ENCODE measurements at places on chromosomes 3 and 15.

DNA sequence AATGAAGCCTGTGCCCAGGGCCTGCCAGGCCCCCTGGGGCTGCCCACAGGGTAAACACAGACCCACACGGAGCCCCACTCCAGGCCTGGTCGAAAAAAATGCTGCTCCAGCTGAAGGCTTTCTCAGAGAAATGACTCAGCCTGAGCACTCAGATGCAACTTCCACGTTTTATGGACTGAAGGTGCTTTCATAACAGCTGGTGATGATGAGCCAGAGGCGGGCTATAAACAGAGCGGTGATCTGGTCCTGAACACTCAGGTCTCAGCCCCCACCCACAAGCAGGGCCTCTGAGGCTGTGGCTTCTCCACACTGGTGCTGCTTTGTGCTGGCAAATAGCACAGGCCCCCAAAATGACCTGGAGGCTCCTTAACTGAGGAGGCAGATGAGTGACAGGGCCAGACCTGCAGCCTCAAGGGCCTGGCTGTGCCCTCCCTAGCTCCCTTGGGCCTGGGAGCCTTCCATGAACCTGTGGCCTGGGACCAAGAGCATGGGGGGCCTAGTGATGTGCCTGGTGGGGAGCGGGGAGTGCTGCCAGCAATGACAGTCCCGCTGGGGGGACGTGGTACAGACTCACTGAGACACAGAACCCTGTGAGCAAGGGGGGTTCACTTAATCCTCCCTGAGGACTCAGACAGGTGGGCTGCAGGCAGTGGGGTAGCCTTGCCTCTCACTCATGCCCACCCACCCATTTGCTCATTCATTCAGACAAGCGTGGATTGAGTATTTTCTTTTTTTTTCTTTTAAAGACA lies 23.0 kb upstream of the FURIN start:
- no peak overlapping the region for H3K4me3 ChIP-seq
- no peak for DNase-seq
- peaks cover 5% of the 10 kb centered on the region for H3K4me1 ChIP-seq
- no peaks in the 10 kb centered on the region for H3K27me3 ChIP-seq
- H3K27ac ChIP-seq = no peak overlapping the region
- H3K36me3 ChIP-seq = no peaks in the 10 kb centered on the region

DNA sequence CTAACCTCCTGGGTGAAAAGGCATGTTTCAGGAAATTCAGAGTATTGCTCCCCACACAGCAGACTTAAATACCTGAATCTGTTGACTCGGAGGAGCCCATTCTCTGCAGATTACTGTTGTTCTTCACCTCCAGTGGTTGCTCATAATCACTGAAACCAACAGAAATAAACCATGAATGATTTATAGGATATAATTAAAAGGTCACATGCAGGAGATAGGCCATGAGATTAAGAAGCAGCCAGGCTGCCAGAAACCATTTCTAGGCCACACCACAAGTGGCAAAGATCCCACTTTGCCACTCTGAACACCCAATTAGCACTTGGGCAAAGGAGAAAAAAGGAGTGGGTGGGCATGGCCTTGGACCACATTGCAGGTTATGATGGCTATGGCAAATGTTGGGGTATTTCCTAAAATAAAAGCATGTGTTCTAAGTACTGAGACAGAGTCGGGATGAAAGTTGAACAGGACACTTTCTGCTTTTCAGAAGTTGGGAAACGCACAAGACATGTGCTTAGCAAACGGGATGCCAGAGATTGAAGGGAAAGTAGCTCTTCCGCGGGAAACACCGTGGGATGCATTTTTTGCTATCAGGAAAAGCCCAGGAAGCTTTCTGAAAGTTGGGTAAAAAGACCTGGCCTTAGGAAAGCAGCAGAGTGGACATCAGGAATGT lies 1.5 kb downstream of the CDC25A start:
- peaks cover 14% of the 10 kb centered on the region for H3K4me1 ChIP-seq
- H3K4me3 ChIP-seq = peak overlapping the region; percentile 65
- no peaks in the 10 kb centered on the region for H3K27me3 ChIP-seq
- DNase-seq = no peak

DNA sequence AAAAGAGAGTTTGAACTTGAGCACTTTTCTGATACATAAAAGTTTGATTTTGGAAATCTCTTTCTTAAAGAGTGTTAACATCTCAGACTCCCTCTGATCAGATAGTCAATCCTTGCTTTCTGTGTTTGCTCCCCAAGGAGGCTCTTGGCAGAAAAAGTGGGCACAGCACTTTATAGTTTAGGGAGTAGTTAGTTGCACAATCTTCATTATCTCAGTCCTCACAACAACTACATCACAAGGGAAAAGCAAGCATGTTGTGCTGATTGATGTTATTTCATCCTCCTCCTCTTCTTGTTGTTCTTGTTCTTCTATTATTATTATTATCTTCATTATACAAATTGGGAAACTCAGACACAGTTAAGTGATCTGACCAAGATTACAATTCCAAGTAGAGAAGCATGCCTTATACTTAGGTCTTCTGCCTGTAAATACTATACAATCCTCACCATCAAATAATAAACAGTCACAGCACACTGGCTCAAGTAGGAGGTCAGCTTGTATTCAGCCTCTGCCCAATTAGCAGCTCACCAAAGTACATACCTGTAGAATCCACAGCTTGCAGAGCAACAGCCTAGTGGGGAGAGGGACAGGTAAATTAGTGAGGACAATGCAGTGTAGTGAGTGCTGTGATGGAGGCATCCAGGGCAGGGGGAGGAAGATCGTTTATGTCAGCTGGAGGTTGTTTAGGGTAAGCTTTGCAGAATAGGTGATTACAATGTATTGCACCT lies 304.1 kb upstream of the MME start:
- no peak for DNase-seq
- H3K27me3 ChIP-seq = no peaks in the 10 kb centered on the region
- no peaks in the 10 kb centered on the region for H3K36me3 ChIP-seq
- no peak overlapping the region for H3K27ac ChIP-seq
- no peak overlapping the region for H3K4me3 ChIP-seq

- peaks cover 19% of the 10 kb centered on the region for H3K4me1 ChIP-seq
- peak overlapping the region; percentile 20 for H3K27ac ChIP-seq
- no peaks in the 10 kb centered on the region for H3K36me3 ChIP-seq
- no peaks in the 10 kb centered on the region for H3K27me3 ChIP-seq
- no peak overlapping the region for H3K4me3 ChIP-seq
Measured at GRCh38 chr15:89167267-89168176, 53.9 kb downstream of the RLBP1 start.

GRCh38 chr3:40237889-40238571 lies 71.5 kb upstream of the EIF1B start:
- no peaks in the 10 kb centered on the region for H3K27me3 ChIP-seq
- no peaks in the 10 kb centered on the region for H3K4me1 ChIP-seq
- no peaks in the 10 kb centered on the region for H3K36me3 ChIP-seq
- H3K27ac ChIP-seq = peak overlapping the region; percentile 33
- H3K4me3 ChIP-seq = no peak overlapping the region
- DNase-seq = peak; percentile 20

GRCh38 chr3:191912616-191913204 lies 451.7 kb downstream of the PYDC2 start:
- H3K27ac ChIP-seq = no peak overlapping the region
- no peaks in the 10 kb centered on the region for H3K36me3 ChIP-seq
- no peaks in the 10 kb centered on the region for H3K4me1 ChIP-seq
- DNase-seq = no peak

DNA sequence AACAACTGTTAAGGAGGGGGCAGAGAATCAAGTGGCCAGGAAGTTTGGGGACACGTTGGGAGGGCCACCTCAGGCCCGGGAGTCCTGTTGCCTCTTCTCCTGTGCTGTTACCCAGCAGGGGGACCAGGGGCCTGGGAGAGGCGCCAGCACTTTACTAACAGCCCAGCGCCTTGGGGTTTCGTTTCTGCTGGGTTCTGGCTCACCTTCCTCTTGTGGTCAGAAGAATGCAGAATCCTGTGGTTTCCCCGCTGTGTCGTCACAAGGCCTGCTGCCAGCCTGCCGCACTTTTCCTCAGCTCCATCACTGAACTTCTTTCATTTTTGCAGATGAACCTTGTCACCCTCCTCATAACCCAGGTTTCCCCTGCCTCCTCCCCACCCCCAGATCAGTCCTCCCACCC lies 67.7 kb downstream of the SLC30A4 start:
- no peak overlapping the region for H3K4me3 ChIP-seq
- peaks cover 3% of the 10 kb centered on the region for H3K4me1 ChIP-seq
- H3K36me3 ChIP-seq = no peaks in the 10 kb centered on the region
- no peaks in the 10 kb centered on the region for H3K27me3 ChIP-seq

GRCh38 chr3:51379301-51379700 lies 5.8 kb upstream of the MANF start:
- no peak overlapping the region for H3K4me3 ChIP-seq
- peaks cover 74% of the 10 kb centered on the region for H3K36me3 ChIP-seq
- no peak for DNase-seq
- H3K4me1 ChIP-seq = peaks cover 4% of the 10 kb centered on the region

DNA sequence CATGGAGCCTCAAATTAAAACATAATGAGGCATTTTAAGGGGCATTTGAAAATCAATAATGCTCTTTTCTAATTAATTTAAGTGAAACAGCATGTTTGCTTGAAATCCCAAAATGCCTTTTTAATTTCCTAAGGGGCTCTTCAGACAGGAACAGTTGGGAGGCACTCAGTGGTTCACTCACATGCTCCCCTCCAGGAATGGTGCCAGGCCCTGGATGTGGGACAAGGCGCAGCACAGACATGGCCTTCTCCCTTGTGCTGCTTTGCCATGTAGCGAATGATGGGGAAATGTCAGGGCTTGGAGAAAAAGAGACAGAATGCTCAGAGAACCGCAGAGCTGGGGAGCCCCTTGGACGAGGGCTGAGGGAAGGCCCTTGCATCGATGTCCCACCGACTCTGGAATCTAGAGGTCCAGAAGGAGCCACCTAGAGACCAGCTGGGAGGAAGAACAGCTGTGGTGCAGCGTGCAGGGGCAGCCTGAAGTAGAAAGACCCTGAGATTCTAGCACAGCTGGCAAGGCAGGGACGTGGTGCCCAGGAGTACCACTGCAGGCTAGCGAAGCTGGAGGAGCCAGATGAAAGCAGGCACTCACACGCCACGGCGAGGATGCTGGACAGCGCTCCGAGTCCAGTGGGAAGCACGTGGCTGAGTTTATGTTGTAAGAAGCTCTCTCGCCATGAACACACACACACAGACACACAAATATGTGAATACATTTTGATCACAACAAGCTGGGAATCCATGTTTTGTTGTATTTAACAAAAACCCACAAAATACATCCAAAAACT lies 27.0 kb downstream of the NSMCE3 start:
- H3K4me1 ChIP-seq = peaks cover 6% of the 10 kb centered on the region
- H3K27me3 ChIP-seq = no peaks in the 10 kb centered on the region
- H3K4me3 ChIP-seq = no peak overlapping the region
- no peaks in the 10 kb centered on the region for H3K36me3 ChIP-seq

DNA sequence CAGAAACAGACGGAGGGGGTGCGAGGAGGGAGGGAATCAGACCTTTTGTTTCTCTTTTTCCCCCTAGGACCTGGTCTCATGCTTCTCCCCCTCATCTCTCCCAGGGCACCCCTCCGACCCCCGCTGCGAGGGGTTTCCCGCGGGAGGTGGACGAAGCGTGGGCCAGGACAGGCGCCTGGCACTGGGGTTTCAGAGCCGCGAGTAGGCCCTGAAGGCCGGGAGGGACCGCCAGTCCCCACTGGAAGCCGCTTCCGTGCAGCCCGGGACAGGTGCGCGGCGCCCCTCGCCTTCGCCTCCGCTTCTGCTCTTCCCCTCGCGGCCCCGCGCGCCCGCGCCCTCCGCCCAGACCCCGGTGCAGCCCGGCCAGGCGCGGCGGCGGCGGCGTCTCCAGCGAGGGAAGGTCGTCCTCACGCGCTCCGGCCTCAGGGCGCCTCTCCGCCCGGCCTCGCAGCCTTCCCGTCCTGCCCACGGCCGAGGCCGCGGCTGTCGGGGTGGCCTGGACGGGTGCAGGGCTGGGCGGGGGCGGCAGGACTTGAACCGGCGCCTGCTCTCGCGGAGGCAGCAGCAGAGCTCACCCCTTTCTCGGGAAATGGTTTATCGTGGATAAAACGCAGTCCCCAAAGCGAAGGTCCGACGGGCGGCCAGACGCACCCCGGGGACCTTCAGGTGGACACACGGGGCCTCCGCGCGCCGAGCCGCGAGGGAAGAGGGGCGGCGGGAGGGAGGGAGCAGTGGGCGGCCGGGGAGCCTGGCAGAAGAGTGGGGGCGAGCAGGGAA lies 31.5 kb upstream of the ADAMTS17 start:
- no peak for DNase-seq
- H3K4me1 ChIP-seq = peaks cover 5% of the 10 kb centered on the region
- H3K27me3 ChIP-seq = peaks cover 25% of the 10 kb centered on the region

DNA sequence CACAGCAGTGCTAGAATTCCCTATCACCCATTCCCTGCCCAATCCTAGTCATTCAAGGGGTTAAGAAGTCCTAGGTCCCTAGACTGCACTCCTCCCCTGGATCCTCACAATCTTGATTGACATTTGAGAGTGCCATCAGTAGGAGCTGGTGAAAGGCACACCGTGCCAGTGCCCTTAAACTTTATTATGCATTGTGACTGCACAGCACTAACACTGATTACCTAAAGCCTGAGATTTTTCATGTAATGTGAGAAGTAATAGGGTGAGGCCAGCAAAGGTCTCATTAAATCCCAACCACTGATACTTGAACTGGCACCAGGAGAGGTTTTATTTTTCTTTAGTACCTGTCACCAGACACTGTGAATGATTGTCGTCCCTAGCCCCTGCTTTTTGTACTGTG lies 16.3 kb downstream of the GXYLT2 start:
- H3K4me1 ChIP-seq = peaks cover 15% of the 10 kb centered on the region
- no peak overlapping the region for H3K27ac ChIP-seq
- no peak for DNase-seq
- no peaks in the 10 kb centered on the region for H3K27me3 ChIP-seq
- H3K4me3 ChIP-seq = no peak overlapping the region

- H3K27ac ChIP-seq = no peak overlapping the region
- no peak for DNase-seq
- H3K36me3 ChIP-seq = no peaks in the 10 kb centered on the region
- H3K27me3 ChIP-seq = no peaks in the 10 kb centered on the region
Measured at GRCh38 chr15:83959477-83959876, 276.1 kb upstream of the GOLGA6L4 start.

- no peaks in the 10 kb centered on the region for H3K27me3 ChIP-seq
- no peak overlapping the region for H3K27ac ChIP-seq
- DNase-seq = no peak
- H3K36me3 ChIP-seq = no peaks in the 10 kb centered on the region
Measured at GRCh38 chr3:139675327-139675726, 2.4 kb downstream of the NMNAT3 start.

DNA sequence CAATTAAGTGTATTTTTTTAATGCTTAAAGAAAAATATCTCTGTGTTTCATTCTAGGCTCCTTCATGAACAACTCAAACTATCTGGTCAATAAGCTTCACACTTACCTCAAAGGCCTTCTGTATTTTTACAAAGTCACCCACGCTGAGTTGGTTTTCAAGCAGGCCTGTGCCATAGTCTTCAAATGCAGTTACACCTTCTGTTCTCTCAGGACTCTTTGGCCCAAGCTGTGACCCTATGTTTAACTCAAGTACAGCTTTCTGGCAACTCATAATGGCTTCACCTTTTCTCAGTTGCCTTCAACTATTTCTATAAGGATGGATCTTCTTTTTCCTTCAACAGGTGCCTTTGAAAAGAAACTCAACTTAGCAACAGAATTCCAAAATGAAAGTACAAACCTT lies 587 bp downstream of the WDR49 start:
- no peak overlapping the region for H3K4me3 ChIP-seq
- H3K4me1 ChIP-seq = peaks cover 3% of the 10 kb centered on the region
- H3K36me3 ChIP-seq = no peaks in the 10 kb centered on the region
- H3K27me3 ChIP-seq = no peaks in the 10 kb centered on the region
- peak; percentile 27 for DNase-seq

- H3K36me3 ChIP-seq = no peaks in the 10 kb centered on the region
- no peaks in the 10 kb centered on the region for H3K4me1 ChIP-seq
- no peaks in the 10 kb centered on the region for H3K27me3 ChIP-seq
- no peak overlapping the region for H3K4me3 ChIP-seq
Measured at GRCh38 chr3:102016417-102016816, 167.1 kb downstream of the NFKBIZ start.

Measured in spinal cord (tissue), 10 donors.